ENCODE measurements at places on chromosomes 3 and 15. TPM values are rescaled to one million over a fixed set of nuclear protein-coding genes. Genes with fewer than 3 reads are reported as not detected.

The GAP43 gene
- total RNA-seq: 0.14 TPM

The GRM7 gene
- under 0.01 TPM for total RNA-seq

The CCDC13 gene
- total RNA-seq: 1.1 TPM

The YEATS2 gene
- total RNA-seq: 32.7 TPM

Data from smooth muscle cell of bladder (primary cell).